Activated CD8-positive, alpha-beta memory T cell treated with anti-CD3 and anti-CD28 coated beads for 4 hours (primary cell): ENCODE measurements at places on chromosomes 3 and 15.

DNA sequence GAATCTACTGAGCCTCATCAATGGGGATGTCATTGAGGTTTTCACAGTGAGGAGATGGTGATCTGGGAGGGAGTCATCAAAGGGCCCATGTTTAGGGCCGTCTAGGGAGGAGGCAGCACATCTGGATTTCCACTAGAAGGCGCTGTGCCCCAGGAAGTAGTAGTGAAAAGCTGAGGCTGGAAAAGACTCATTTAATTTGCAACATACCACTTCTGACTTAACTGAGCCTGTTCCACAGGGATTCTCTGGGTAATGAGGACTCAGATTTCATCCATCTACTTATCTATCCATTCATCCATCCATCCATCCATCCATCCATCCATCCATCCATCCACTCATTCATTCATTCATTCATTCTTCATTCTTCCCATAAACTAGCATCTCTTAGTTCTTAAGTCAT, 17.4 kb upstream of the SHF start:
- no peak for DNase-seq

DNA sequence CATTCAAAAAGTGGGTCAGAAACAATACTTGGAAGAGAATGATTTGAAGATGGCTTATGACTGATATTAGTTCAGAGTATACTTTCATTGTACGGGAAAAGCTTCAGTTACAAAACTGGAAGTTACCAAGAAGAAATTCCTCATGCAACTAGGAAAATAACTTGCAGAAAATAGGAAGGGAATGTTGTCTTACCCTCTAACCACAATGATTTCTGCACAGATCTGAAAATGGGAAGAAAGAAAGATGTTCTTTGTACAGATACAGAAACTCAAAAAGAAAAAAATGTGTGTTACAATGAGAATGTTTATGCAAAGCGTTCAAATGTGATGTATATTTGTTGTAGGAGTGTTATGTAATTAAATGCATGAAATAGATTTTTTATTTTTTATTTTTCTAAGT, 3.7 kb downstream of the ZNF280D start:
- DNase-seq: no peak

GRCh38 chr15:74045636-74046274, 36.6 kb downstream of the GOLGA6A start:
- DNase-seq: no peak

DNA sequence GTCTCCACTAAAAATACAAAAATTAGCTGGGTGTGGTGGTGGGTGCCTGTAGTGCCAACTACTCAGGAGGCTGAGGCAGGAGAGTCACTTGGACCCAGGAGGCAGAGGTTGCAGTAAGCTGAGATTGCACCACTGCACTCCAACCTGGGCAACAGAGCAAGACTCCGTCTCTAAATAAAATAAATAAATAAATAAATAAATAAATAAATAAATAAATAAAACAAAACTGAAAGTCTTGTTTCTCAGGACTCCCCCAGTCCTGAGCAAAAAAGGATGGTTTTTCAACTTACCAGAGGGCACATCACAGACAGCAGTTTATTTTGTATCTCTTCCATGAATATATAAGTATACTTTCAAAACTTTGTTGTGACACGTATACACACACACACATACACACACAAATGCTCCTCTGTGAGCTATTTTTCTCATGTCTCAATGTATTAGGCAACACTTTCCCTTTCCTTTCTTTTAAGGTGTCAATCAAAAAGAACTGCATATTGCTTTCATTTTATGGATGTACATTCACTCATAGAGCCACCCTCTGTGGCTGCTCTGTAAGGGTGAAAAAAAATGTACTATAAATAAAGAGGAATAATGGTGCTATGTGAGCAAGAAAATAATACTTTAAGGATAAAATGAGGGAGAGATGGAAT, 54.8 kb upstream of the MITF start:
- DNase-seq: no peak

GRCh38 chr3:191280882-191281281, 48.3 kb upstream of the CCDC50 start:
- DNase-seq: no peak

DNA sequence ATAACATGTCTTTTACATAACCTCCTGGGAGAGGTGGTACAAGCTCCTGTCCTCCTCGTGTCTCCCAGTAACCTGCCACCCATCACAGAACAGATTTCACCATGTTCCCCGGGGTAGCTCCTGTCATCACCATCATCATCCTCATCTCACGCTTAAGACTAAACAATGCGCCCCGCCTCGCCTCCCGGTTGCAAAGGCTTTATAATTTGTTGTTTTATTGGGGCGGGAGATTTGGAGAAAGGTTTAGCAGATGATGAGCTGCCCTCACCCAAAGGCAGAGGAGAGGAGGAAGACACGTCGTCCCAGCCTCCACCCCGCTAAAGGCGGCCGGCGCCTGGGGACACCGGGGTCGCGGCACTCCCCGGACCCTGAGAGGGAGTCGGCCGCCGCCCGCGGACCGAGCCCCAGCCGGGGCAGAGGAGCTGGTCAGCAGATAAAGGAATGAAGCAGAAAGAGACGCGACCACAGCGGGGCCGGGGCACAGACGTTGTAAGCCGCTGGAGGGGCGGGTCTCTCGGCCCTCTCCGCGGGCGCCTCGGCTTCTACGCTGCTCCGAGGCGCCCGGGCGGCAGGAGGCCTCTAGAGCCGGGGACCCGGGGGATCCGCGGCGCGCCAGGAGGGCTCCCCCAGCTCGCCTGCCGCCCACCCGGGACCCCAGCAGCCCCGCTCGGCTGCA, 589 bp downstream of the HERC1 start:
- no peak for DNase-seq
